ENCODE measurements at places on chromosomes 1 and 21.

GRCh38 chr21:34553151-34553952 is 41.3 kb upstream of the KCNE1 start:
- DNase-seq: no peak

- no peak for DNase-seq
These were observed 11.0 kb upstream of the LDLRAD2 start for GRCh38 chr1:21801100-21801499.

GRCh38 chr1:37474697-37475379 is 458 bp downstream of the ZC3H12A start:
- DNase-seq: no peak

- no peak for DNase-seq
These were observed 21.9 kb upstream of the RABGGTB start for GRCh38 chr1:75764057-75764655.

GRCh38 chr1:18583326-18583941 is 47.2 kb upstream of the PAX7 start:
- peak; percentile 68 for DNase-seq

DNA sequence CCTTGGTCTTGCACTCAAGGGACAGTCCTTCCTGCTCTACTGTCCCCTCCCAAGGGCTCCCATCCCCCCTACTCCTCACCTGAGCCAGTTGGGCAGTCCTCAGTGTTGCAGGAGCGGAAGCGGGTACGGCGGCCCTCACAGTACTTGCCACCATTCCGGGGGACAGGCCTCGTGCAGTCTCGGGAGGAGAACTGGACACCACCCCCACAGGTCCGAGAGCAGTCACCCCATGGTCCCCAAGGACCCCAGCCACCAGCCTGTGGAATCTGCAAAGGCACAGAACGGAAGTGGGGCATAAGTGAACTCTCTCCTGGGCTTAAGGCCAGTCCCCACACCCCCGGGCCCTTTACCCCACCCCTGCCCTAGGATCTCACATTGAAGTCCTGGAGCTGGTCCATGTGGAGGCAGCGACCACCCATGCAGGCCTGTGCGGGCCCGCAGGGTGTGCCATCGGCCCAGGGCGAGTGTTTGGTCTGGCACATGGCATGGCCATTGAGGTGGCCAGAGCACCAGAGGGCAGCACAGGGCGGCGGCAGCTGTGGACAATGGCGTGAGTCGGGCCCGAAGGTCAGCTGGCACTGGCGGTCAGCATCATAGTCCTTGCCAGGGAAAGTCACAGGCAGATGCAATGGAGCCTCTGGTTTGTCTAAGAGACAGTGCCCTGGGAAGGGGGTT is 5.2 kb downstream of the ADAMTS4 start:
- DNase-seq: peak; percentile 82

DNA sequence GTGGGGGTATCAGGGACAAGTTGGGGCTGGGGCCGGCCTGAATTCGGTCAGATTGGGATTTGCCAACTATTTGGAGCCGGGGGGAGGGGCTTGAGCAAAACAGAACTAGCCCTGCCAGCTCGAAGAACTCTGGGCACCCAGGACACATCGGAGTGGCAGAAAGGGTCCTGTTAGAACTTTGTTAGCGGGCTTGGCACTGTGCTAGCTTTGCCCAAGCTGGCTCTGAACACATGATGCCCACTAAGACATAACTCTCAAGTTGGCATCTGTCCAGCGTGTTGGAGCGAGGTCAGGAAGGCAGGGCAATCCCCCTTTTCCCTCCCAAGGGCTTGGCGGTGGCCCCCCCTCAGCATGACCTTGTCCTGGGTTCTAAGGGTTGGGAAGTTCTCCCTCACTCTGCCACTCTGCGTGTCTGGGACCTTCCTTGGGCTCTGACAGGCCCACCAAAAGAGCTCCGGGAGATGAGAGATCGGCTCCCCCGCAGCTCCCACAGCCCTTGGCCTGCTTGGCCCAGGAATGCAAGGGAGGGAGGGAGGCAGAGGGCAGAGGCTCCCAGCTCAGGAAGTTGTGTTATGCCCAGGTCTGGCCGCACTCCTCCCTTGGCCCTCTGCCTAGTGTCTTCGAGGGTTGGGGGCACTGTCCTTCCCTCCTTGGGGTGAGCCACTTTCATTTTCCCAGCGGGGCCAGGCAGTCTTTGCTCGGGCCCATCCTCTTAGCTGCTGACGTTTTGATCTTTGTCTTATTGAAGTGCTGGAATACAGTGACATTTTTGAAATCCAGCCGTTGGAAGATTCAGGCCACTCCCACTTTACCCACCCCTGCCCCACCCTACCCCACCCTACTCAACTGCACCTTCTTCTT is 1.2 kb downstream of the LMNA start:
- no peak for DNase-seq

DNA sequence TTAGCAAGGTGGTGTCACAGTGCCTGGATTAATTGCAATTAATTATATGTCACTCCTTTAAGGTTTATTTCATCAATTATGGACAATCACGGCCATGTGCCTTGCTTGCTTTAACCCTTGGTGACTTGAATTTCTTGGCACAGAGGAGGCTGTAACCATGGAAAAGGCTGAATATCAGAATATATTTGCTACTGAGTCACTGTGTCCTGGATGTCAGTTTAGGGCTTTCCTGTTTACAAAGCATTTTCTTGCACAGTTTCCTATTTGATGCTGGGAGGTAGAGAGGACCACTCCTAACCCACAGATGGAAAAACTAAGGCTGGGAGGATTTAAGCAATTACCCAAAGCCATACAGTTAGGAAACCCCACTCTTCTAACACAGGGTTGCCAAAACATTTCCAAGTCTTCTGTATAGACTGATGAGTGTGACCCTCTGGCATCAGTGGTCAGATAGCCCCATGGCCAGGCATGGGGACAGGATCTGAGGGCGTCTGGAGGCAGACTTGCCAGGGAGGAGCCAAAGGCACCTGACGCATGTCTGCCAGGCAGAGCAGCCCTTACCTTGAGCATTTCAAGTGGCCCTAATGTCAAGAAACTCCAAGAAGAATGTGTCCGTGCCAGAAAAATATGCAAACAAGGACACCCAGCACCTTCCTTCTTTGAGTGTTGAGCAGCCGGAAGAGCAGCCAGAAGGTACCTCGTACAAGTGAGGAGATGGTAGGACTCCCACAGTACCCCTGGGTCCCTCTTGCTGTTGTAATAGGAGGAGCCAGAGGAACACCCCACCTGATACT is 34.4 kb downstream of the KCNN3 start:
- no peak for DNase-seq

GRCh38 chr1:907611-908451 is 15.9 kb upstream of the SAMD11 start:
- DNase-seq: peak; percentile 44

DNA sequence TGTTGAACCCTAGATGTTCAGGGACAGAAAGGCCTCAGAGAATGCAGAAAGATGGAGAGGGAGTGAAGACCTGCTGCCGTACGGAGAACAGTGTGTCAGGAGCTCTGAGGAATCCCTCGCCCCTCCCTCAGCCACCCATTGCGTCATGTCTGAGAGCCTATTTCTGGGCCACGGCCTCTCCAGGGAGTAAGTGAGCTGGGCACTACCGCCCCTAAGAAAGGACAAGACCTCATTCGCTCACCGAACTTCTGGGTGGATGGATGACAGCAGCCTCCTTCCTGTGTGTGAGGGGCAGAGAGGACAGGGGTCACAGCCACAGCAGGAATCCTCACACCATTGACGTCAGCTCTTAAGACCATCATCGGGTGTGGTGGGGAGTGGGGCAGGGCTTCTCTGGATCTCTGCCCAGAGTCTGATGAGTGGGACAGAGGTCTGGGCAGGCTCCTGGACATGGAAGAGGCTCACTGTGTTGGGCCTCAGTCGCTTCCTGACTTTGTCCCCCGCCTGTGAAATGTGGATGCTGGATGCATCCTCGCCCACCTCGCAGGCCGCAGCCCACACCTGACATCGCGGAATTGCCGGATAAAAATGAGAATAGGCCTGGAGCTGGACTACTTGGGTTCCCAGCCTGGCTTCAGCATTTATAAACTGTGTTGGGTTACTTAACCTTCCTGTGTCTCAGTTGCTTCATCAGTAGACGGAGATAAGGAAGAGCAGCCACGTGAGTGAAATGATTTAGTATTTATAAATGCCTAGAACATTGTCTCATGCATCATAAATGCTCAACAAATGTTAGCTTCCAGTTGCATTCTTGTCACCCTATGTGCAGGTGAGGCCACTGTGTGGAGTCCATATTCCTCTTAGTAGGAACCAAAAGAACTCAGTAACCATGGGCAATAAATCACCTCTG is 238.6 kb downstream of the TRABD2B start:
- no peak for DNase-seq

DNA sequence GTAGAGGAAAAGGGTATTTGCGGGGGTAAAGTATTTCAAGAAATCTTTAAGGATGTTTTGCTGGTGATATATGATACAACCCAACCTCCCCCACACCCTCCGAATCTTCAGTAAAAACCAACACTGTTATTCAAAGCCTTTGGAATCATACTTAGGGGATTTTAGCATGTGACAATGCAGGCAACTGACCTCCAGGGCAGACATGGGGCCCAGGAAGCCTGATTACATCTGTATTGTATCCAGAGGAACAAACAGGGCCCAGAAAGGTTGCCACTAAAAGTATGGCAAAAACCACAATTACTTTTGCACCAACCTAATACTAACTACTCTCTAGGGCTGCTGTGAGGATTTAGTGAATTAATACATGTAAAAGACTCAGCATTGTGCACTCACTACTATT is 43.9 kb upstream of the CNN3 start:
- no peak for DNase-seq

DNA sequence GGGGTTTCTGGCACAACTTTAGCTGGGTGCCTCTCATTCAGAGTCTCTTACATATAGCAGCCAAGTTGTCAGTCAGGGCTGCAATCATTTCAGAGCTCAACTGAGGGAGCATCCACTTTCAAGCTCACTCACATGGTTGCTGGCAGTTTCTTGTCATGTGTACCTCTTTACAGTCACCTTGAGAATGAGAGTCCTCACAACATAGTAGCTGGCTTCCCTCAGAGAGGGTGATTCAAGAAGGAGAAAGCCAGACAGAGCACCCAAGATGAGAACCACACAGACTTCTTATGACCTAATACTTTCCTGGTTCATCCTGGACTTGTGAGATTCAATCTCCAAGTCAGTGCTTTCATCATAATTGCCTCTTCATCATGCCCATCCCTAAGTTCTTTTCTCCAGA is 57.2 kb downstream of the DPT start:
- no peak for DNase-seq

Measured in upper lobe of left lung (tissue), 6 donors.